ENCODE measurements at places on chromosomes 7 and 10.

DNA sequence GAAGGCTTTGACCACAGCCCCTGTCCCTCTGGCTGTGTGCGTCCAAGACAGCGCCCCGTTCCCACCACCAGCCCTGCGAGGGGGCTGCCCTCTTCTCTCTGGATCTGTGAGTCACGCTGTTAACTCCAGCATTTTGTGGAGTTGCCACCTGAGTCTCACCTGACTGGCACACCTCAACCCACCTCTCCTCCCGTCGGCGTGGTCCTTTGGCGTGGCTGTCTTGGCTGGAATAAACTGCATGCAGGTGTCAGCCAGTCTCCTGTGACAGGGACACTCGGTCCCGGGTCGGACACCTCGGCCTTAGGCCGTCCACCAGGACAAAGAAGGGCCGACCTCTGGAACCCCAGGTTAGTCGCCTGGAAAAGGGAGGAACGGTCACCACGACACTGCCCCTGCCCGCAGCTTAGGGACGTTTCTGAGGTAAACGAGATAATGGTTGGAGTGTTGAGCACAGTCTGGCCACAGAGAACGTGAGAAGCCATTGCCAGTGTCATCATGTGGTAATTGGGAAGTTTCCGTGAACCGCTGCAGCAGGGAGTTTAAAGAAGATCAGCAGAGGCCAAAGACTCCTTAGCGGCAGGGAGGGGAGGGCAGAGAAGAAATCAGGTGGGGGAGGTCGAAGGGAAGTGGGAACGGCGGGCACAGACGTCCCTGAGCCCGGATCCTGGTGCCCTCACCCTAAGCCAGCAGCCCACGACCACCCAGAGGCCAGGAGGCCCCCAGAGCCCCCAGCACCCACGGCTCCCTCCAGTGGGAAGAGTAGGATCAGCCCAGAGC lies 73.6 kb upstream of the FAM20C start:
- DNase-seq, result peak; percentile 50

- no peak for DNase-seq
These were observed 88.1 kb upstream of the IGFBP3 start for GRCh38 chr7:46009211-46009610.

- DNase-seq, result no peak
These were observed 115.4 kb downstream of the ARID5B start for GRCh38 chr10:62016623-62017490.

DNA sequence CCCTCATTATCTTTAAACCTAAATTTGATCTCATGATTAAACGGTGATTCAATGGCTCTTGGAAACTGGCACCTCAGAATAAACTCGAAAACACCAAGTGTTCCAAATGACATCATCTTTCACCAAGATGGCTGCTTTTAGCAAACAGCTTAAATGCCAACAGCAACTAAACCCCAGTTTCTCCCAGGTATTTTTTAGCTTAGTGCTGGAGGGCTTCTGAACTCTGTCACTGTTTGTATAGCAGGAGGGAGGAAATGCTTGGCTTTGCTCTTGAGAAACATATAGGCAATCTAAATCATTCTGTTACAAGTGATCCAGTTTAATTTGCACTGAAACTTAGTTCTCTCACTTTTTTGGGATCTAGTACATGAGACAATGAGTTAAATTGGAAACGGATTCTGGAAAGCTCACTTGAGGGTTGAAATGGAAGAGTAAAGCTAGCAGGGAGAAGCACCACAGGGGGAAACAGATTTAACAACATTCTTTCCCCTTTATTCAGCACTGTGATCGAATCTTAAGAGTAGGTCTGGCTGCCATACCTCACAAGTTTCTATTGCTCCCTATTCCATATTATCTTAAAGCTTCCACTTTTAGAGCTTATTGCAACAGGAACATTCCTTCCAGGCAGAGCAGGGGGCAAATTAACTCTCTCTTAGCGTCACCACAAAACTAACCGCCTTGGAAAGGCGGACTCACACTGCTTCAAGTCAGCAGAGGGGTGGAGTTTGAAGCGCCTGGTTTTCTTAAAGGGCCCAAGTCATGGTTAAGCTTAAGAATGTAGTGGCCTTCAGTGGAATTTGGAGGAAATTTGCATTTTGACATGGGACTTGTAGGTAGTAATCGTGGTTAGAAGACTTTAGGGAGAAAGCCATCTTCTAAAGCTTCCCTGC lies 1.8 kb upstream of the CCDC6 start:
- peak; percentile 94 for DNase-seq

- DNase-seq, result peak; percentile 60
These were observed 9.3 kb upstream of the HUS1 start for GRCh38 chr7:47988496-47989386.

All from islet precursor cell (in vitro differentiated cells).